ENCODE measurements at places on chromosomes 3 and 15.

- DNase-seq = no peak
Observed at GRCh38 chr15:33119273-33119672, 75.2 kb downstream of the FMN1 start.

DNA sequence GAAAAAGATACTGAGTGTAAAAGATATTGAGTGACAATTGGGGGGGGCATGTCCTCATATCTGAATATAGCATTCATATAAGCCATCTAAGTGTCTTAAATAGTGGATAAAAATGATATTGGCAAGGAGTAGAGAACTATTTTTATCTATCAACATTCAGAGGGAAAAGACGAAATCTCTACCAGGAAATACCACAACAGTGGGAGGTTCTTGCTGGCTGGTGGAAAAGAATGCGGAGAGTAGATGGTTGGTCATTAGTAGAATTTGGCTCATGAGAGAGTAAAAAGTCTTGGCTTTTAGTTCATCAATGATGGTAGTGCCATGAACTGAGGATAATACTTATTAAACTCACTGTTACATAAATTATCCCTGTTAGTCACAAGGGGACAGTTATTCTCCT, 4.8 kb upstream of the TCF12 start:
- no peak for DNase-seq

DNA sequence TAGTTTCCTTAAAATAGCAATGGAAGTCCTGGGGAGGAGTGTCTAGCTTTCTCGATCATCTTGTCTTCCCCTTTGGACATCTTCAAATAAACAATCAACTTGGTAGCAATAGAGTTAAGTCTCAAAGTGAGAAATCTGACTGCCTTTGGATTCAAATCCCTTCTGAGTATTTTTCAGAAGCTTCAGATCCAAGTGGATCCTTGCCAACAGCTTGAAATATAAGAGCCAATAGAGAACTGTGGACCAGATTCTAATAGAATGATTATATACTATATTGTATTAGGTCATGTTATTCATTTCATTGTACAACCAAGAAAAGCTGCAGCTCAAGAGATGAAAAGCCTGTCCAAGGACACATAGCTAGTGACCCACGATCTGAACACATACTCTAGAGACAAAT, 60.2 kb downstream of the SYNPR start:
- DNase-seq = peak; percentile 28

DNA sequence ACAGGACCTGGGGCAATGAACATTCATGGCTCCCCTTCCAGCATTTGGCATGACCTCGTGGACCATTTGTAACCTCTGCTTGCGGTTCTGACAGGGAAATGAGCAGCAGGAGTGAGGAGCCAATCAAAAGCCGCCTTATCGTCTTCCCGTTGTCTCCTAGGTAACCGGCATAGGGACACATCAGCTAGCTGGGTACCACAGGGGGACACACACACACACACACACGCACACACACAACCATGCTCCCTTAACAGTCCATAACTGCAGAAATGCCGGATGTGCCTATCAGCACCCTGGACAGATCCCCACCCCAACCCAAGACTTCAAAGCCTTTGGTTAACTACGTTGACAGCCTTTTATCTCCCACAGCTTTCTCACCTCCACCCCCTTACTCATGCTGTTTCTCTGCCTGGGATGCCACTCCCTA, 53.4 kb upstream of the CCDC174 start:
- no peak for DNase-seq

GRCh38 chr15:55037071-55037470, 159.7 kb downstream of the RSL24D1 start:
- no peak for DNase-seq

- no peak for DNase-seq
Observed at GRCh38 chr3:158916111-158916510, 114.3 kb downstream of the MFSD1 start.

DNA sequence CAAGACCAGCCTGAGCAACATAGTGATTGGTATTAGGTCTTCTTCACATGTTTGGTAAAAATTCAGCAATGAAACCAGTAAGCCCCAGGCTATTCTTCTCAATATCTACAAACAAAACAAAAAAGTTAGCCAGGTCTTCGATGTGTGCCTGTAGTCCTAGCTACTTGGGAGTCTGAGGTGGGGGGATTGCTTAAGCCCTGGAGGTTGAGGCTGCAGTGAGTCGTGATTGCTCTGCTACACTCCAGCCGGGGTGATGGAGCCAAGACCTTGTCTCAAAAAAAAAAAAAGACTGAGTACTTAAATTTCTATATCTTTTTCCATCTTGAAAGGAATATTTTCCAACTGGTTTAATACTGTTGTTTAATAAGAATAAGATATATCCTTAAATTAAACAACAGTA, 106.8 kb downstream of the MBNL1 start:
- DNase-seq = no peak

DNA sequence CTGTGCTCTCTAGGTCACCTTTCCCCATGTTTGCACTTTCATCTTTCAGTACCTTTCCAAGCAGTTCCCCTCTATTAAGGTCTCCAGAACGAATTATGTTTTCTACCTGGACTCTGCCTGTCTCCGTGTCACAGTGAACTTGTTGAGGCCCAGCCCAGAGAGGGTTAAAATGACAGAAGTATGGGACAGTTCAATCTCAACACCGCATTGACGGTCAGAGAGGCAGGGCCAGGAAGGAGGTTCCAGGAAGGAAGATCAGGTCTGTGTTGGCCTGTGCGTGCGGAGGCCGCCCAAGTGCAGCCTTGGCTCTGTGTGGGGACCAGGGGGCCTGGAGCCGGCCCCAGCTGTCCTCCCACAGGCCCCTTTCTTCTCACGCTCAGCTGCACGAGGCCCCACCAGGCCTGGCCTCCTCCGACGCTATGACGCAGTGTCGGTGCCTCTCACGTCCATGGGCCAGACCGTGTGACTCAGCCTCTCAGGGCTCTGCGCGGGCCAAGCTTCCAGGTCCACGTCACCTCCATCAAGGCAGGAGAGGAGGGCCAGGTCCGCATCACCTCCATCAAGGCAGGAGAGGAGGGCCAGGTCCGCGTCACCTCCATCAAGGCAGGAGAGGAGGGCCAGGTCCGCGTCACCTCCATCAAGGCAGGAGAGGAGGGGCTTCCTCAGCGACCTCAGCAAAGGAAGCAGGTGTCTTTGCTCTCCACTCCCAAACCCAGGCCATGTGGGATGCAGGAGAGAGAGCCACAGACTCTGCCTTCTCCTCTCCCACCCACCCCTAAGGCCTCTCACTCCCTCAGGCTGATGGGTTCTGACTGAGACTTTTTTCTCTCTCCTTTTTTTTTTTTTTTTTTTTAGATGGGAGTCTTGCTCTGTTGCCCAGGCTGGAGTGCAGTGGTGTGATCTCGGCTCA, 83.1 kb downstream of the CPN2 start:
- DNase-seq = no peak

DNA sequence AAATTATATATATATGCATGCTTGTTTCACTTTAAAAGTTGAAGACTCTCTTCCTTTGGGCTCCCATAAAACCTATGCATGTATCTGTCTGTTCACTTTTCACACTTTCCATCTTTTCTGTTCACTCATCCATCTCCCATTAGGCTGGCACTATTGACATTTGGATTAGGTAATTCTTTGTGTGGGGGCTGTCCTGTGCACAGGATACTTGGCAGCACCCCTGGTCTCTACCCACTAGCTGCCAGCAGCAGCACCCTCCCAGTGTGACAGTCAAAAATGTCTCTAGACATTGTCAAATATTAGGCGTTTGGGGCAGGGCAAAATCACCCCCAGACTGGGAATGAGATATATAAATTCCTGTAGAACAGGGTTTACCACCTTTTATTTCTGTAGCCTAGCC, 72.3 kb upstream of the EIF1B start:
- no peak for DNase-seq
